Transverse colon (tissue), 4 donors: ENCODE measurements at places on chromosomes 11 and 22.

GRCh38 chr22:39383841-39384625 lies 15.5 kb upstream of the TAB1 start:
- DNase-seq = no peak

DNA sequence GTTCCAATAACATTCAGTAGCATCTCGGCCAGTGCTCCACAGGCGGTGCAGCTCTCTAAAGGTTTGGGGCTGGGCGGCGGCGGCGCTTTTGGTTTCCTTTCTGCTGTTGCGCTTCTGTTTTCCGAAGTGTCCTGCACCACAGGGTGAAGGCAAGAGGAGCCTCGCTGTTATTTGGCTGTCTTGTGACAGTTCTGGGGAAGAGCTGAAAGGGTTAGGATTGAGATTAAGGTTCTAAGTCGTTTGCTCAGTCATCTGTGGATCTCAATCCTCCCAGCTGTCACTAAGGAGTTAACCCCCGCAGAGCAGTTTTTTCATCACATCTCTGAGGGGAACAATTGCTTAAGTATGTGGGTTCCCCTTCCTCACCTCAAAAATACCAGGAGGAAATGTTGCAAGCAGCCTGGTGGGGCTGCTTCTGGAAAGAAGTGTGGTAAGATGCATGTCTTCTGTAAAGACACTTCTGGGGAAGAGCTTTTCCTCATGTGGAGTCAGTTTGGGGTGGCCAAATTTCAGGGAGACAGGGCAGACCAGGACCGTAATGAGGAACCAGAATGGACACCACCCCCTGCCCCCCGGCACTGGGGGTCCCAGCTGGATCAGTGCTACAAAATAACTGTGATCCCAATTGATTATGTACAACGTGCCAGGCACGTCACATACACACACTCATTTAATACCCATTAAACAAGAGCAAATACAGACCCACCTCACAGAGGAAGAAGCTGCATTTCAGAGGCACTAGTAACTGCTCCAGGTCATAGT lies 14.2 kb downstream of the TMEM121B start:
- no peak for DNase-seq

DNA sequence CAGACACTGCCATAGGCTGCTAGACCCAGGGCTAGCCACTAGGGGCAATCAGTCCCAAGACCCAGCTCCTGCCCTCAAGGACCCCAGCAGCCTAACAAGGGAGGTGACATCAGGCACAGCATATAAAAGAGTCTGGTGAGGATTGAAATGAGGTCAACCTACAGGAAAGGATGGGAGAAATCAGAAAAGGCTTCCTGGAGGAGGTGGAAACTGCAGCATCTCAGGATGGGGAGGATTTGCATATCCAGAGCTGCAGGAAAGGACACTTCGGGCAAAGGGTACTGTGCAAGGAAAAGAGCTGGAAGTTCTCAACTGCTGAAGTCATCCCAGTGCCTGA lies 2.9 kb upstream of the ARFGAP2 start:
- DNase-seq = no peak

DNA sequence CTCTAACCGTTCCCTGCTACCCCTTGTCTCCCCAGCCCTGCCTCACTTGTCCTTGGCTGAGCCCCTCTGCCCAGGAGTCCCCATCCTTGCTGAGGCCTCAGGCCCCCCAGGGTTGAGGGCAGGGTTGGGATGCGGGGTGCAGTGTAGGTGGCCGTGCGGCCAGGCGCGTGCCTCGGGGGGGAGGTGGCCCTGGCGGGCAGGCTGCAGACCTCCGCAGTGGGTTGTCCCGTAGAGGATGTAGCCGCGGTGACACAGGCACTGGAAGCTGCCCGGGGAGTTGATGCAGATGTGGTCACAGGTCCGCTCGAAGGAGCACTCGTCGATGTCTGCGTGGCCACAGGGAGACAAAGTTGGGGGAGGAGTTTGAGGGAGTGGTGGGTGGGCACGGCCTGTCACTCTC lies 41.9 kb upstream of the TTLL12 start:
- DNase-seq = no peak

DNA sequence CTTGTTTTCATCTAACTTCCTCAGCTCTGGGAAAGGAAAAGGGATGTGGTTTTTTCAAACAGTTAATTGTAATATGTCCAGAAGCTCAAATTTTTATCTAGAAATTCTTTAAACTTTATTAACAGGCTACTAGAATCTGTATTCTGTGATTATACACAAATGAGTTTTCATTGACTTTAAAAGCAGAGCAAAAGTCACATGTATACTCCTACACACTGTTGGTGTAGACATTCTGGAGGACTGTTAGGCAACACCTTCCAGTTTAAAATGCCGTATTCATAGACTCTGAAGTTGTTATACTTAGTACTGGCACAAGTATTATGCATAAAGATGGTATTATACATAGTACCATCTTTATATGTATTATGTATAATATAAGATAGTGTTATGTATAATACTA lies 64.9 kb downstream of the SPECC1L start:
- DNase-seq = no peak

DNA sequence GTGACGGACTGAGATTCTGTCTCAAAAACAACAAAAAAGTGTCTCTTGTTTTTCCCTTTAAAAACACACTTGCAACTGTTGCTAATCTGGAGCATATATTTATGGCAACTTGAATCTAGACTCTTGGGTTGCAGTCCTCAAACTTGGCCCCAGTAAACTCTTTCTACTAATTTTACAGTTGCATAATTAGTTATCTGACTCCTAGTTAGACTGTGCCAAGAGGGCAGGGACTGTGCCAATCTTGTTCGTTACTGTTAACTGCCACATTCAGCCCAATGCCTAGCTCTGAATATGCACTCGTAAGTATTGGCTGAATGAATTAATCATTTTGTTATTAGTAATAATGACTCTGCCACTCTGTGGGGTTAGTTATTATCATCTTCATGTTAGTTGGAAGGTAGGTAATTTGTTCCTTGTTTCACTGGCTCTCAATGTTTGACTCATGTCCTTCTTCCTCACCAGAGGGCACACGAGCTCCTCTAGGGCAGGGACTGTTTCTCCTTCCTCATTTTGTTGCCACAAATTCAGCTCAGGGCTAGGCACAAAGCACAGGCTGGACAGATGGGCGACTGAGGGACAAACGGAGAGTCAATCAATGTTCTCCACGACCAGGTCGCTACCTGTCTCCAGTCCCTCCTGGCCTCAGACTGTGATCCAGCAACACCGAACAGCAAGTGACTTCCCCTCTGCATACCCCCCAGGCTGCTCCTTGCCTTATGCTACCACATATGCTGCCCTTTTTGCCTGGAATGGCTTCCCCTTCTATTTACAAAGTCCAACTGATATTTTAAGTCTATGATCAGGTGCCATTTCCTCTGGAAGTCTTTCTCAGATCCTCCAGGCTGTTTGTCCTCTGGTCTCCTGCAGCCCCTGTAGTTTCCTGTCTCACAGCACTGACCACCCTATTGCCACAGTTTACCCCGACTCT lies 9.0 kb downstream of the CLPB start:
- no peak for DNase-seq

DNA sequence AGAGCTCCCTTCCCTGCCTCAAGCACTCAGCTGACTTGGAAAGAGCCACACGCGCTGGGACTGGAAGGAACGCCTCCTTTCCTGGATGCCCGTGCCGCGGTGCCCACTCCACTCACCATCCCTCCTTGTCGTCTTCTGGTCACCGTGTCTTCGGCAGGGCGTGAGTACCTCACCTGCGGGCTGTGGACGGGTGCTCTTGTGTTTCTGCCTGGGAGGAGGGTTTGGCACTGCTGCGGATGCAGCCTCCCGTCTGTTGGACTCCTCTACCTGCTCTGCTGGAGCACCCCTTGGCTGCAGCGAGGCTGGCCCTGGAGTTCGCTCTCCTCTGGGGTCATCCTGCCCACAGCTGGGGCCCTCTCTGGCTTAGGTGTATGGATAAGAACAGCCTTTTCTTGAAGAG lies 612.7 kb downstream of the BRD1 start:
- DNase-seq = peak; percentile 1
